ENCODE measurements at places on chromosomes 6 and 20. TPM values are rescaled to one million over a fixed set of nuclear protein-coding genes. Genes with fewer than 3 reads are reported as not detected.

The MPIG6B gene
- total RNA-seq = not detected

The SDC4 gene
- total RNA-seq = 0.94 TPM

The MUC21 gene
- not detected for total RNA-seq

The EFHC1 gene
- total RNA-seq = 52.3 TPM

The SPATA25 gene
- 4.4 TPM for total RNA-seq

The CPNE5 gene
- 15.3 TPM for total RNA-seq

The FAM209B gene
- total RNA-seq = not detected

The DDO gene
- total RNA-seq = not detected

The OLIG3 gene
- not detected for total RNA-seq

The NMBR gene
- total RNA-seq = 6.6 TPM

The MAS1 gene
- total RNA-seq = 0.31 TPM

The EYS gene
- total RNA-seq = 1.9 TPM

The FUT9 gene
- 132 TPM for total RNA-seq

The CYP21A2 gene
- not detected for total RNA-seq

The PARD6B gene
- 9.4 TPM for total RNA-seq

The MAVS gene
- total RNA-seq = 15.0 TPM

The ALDH5A1 gene
- 13.5 TPM for total RNA-seq

The OR2H2 gene
- total RNA-seq = not detected

The ULBP1 gene
- 1.9 TPM for total RNA-seq

The ZC3H12D gene
- 0.31 TPM for total RNA-seq

The ASIP gene
- total RNA-seq = not detected

The GDAP1L1 gene
- 121 TPM for total RNA-seq

The CD93 gene
- 10.3 TPM for total RNA-seq

The B3GALT4 gene
- 12.8 TPM for total RNA-seq

The PLA2G7 gene
- 1.9 TPM for total RNA-seq

The RAB22A gene
- total RNA-seq = 31.3 TPM

The ZC2HC1B gene
- not detected for total RNA-seq

The MSH5 gene
- 14.1 TPM for total RNA-seq

The TSPO2 gene
- not detected for total RNA-seq

The BHLHE23 gene
- 0.94 TPM for total RNA-seq

The SFTA2 gene
- not detected for total RNA-seq

The BCL2L1 gene
- total RNA-seq = 50.7 TPM

The COX7A2 gene
- 99.8 TPM for total RNA-seq

The PNPLA1 gene
- total RNA-seq = not detected

The MEI4 gene
- total RNA-seq = 0.31 TPM

The GABRR1 gene
- not detected for total RNA-seq

The CENPW gene
- total RNA-seq = 8.5 TPM

The RNF182 gene
- total RNA-seq = 71.1 TPM

The CCN5 gene
- total RNA-seq = not detected

The CTAGE9 gene
- not detected for total RNA-seq

The VNN1 gene
- total RNA-seq = not detected

The ANGPT4 gene
- total RNA-seq = not detected

The DDX43 gene
- total RNA-seq = 0.31 TPM

The KHDRBS2 gene
- 98.6 TPM for total RNA-seq

The BNIP5 gene
- total RNA-seq = not detected

The AP5S1 gene
- 8.5 TPM for total RNA-seq

The ADAM33 gene
- total RNA-seq = 3.8 TPM

The PNRC1 gene
- 81.7 TPM for total RNA-seq
